ENCODE measurements at places on chromosomes 4 and X.

DNA sequence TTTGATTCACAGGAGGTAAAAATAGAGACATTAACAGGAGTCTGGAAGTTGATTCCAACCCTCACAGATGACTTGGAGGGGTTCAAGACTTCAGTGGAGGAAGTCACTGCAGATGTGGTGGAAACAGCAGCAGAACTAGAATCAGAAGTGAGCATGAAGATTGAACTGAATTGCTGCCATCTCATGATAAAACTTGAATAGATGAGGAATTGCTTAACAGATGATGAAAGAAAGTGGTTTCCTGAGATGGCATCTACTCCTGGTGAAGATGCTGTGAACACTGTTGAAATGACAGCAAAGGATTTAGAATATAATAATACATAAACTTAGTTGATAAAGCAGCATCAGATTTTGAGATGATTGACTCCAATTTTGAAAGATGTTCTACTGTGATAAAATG, 76.5 kb downstream of the RELL1 start:
- DNase-seq, result no peak

- no peak for DNase-seq
Measured at GRCh38 chrX:20409991-20410390, 143.3 kb upstream of the RPS6KA3 start.

DNA sequence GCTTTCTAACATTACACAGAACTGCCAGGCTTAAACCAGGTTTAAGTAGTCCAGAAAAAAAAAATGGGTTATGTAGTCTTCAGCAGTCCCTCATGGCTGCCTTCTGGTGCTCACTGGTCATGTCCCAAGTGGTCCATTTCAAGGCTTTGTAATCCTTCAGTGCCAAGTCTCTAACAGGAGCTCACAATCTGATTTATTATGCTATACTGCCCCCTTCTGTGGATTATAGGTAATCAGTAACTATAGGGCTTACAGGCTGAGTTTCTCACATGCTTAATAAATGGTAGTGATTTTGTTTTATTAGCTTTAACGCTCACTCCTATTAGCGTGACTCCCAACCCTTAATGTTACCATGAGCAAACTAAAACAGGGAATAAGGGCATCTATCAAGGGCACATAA, 92.5 kb upstream of the EDA2R start:
- no peak for DNase-seq

DNA sequence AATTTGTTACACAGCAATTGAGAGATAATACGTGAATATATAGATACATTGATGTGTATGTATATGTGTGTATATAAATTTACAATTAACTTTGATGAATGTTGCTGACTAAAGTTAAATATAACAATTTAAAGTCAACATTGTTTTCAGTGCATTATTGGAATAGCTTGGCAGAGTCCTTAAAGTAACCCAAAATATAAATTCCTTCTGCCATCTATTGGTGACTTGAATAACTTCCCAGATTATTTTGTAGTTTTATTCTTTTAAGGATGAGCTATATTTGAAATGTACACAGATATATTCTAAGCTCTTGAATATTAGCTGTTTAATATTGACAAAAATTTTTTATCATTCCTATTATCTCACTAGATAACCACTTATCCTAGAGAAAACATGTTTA, 298.2 kb upstream of the FSTL5 start:
- no peak for DNase-seq
